T-helper 17 cell (primary cell): ENCODE measurements at places on chromosomes 12 and 14. TPM values are rescaled to one million over a fixed set of nuclear protein-coding genes. Genes with fewer than 3 reads are reported as not detected.

A2M gene
- not detected for total RNA-seq

ANKRD33 gene
- total RNA-seq: not detected

OR8S1 gene
- total RNA-seq: not detected

- DNase-seq: no peak
Observed at GRCh38 chr12:124411953-124412645, 117.2 kb downstream of the RFLNA start.

DNA sequence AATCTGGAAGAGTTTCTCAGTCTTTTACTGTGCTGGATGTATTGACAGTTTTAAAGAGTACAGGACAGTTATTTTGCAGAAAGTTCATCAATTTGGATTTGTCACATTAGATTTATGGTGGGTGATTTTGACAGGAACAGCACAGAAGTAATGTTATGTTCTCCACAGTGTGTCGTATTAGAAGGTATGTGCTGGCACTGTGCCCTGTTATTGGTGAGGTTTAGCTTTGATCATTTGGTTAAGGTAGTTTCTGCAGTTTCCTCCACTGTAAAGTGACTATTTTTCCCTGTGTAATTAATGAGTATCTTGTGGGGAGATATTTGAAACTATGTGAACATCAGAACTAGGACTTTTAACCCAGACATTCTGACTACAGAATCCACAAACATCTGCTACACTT lies 308.5 kb upstream of the TBX3 start:
- DNase-seq: no peak

GRCh38 chr14:64465831-64466554 lies 694 bp downstream of the AKAP5 start:
- DNase-seq: no peak
